Suppressor macrophage treated with lipopolysaccharide for 1 hour (primary cell): ENCODE measurements at places on chromosomes 12 and 14.

- DNase-seq: no peak
Observed at GRCh38 chr12:28552251-28552970, 362.2 kb downstream of the CCDC91 start.

DNA sequence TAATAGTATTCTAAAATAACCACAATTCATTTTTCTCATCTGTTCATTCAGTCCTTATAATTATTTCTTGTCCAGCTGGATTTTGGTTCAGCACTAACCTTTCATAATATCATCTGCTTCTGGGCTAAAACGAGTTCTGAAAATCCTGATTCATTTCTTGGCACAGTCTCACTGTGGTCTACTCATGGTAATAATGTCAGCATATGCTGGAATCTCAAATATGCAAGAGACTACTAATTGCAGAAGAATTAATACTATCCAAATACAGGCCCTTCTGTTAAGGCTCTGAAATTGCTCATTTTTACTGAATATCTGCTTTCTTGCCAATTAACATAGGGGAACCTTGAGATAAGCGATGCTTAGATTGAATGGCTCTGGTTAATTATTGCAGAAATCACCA is 597.1 kb downstream of the RPL10L start:
- no peak for DNase-seq

- DNase-seq: peak; percentile 64
Observed at GRCh38 chr12:94149119-94149780, 873 bp downstream of the PLXNC1 start.

GRCh38 chr12:45933504-45933903 is 56.9 kb downstream of the SCAF11 start:
- no peak for DNase-seq

GRCh38 chr12:106140223-106140986 is 1.7 kb upstream of the NUAK1 start:
- DNase-seq: no peak

DNA sequence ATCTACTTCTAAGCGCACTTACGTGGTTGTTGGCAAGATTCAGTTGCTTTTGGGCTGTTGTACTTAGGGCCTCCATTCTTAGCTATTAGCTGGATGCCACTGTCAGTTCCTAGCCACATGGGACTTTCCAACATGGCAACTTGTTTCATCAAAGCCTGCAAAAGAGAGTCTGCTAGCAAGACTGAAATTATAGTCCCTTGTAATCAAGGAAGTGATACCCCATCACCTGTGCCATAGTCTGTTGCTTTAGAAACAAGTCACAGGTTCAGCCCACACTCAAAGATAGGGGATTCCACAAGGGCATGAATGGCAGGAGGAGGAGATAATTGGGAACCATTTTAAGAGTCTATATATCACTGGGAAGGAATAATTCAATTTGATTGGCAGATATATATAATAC is 27.1 kb upstream of the SLC17A8 start:
- no peak for DNase-seq

GRCh38 chr12:24851341-24851740 is 97.6 kb downstream of the BCAT1 start:
- no peak for DNase-seq

GRCh38 chr12:89571491-89572195 is 45.8 kb upstream of the POC1B start:
- peak; percentile 28 for DNase-seq

DNA sequence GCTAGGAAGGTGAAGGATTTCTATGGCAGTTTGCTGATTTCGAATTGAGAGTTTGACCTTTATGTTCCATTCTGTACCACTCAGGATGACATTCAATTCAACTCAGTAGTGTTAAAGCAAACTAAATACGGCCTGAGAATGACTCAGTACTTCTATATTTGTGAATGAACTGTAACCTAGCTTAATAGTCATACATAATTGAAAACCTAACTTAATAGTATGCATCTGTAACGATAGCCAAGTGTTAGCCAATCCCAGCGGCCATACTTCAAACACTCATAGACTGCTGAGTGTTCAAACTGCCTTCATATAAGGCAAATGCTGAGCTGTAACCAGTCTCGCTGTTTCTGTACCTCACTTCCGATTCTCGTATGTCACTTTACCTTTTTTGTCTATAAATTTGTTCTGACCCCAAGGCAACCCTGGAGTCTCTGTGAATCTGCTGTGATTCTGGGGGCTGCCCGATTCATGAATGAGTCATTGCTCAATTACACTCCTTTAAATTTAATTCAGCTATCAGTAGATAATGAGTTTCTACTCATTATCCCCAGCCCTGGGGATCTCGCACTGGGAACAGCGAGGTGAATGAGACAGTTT is 98.5 kb upstream of the SLC24A4 start:
- no peak for DNase-seq

DNA sequence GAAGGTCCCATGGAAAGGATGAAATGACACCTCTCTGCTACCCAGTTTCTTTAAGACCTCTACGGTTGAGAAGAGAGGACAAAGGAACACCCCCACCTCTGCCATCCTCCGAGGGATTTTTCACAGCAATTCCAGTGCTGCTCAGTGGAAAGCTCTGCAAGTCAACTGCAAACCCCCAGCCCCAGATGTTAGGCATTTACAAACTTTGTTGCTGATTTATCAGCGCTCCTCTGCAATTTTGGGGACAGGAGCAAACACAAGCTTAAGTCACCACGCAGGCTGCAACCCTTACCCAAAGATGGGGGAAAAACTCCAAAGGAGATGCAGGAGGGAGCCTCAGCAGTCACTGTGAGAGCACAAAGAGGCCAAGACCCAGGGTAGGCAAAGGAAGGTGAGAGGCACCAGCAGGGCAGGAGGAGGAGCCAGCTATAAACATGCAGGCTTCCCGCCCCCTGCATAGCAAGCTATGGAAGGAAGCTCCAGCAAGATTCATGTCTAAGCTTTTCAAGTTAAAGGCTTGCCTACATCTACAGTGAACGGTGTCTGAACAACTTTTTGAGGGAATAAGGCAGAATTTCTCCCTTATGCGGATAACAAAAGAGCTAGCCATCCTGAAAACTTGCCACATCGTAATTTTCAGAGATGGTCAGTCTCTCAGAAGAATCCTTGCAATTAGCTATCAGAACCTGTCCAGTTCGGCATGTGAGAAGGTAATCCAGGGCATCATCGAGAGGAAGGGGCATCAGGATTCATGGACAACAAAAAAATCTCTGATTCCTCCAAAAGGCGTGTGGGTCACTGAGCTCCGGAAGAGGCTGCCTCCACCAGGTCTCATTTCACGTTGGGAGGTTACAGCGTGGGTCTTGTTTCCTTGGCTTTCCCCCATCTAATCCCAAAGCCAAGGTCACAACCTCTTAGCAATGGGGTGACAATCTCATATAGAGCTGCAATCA is 3.9 kb downstream of the CTDSP2 start:
- no peak for DNase-seq
